ENCODE measurements at places on chromosomes 5 and 9. TPM values are rescaled to one million over a fixed set of nuclear protein-coding genes. Genes with fewer than 3 reads are reported as not detected.
A peak's percentile ranks its signal among the peaks of the same experiment; 100 is the strongest.

- no peaks in the 10 kb centered on the region for H3K4me1 ChIP-seq
- no peak for DNase-seq
- no peaks in the 10 kb centered on the region for H3K27me3 ChIP-seq
Observed at GRCh38 chr5:20536341-20536740, 548.3 kb upstream of the CDH18 start.

- no peak overlapping the region for H3K4me3 ChIP-seq
- H3K4me1 ChIP-seq: no peaks in the 10 kb centered on the region
- no peaks in the 10 kb centered on the region for H3K36me3 ChIP-seq
Observed at GRCh38 chr9:82180711-82181110, 192.1 kb downstream of the SPATA31D1 start.

- no peaks in the 10 kb centered on the region for H3K4me1 ChIP-seq
- no peaks in the 10 kb centered on the region for H3K36me3 ChIP-seq
- no peaks in the 10 kb centered on the region for H3K27me3 ChIP-seq
- no peak for DNase-seq
- no peak overlapping the region for H3K4me3 ChIP-seq
Observed at GRCh38 chr9:114221706-114222465, 66.5 kb downstream of the COL27A1 start.

Gene CCL28
- 18.8 TPM for total RNA-seq

- no peak for DNase-seq
- H3K36me3 ChIP-seq: no peaks in the 10 kb centered on the region
- H3K27me3 ChIP-seq: peaks cover 3% of the 10 kb centered on the region
- peaks cover 7% of the 10 kb centered on the region for H3K4me1 ChIP-seq
- no peak overlapping the region for H3K4me3 ChIP-seq
Observed at GRCh38 chr5:80054682-80055081, 19.5 kb downstream of the THBS4 start.

DNA sequence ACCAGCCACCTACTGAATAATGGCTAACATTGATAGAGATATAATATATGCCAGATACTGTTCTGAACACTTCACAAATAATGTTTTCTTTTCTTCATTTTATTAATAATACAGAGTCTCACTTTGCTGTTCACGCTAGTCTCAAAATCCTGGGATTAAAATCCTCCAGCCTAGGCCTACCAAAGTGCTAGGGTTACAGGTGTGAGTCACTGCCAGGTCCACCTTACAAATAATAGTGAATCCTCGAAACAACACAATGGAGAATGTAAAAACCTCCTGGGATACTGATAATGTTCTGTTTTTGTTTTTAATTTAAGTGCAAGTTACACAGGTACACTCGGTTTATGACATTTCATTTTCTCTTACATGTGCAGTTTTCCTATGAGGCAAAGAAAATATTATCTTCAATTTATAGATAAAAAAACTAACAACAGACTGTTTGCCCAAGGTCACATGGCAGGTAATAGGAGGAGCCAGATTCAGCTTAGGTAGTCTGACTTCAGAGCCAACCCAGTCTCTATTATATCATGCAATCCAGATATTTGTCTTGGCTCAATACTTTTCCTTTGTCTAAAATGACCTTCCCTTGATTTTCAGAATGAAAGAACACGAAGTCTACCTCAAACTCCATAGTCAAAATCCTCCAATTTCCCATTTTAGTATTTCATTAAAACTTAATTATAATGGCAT lies 7.8 kb downstream of the ZFR start:
- no peaks in the 10 kb centered on the region for H3K27me3 ChIP-seq
- H3K4me1 ChIP-seq: peaks cover 6% of the 10 kb centered on the region
- H3K4me3 ChIP-seq: no peak overlapping the region
- peaks cover 23% of the 10 kb centered on the region for H3K36me3 ChIP-seq
- no peak for DNase-seq

- no peak for DNase-seq
- no peaks in the 10 kb centered on the region for H3K36me3 ChIP-seq
- H3K4me1 ChIP-seq: no peaks in the 10 kb centered on the region
- no peaks in the 10 kb centered on the region for H3K27me3 ChIP-seq
- no peak overlapping the region for H3K4me3 ChIP-seq
- H3K27ac ChIP-seq: no peak overlapping the region
Observed at GRCh38 chr5:112106878-112107277, 312.2 kb downstream of the EPB41L4A start.

Gene TMEM174
- total RNA-seq: not detected

DNA sequence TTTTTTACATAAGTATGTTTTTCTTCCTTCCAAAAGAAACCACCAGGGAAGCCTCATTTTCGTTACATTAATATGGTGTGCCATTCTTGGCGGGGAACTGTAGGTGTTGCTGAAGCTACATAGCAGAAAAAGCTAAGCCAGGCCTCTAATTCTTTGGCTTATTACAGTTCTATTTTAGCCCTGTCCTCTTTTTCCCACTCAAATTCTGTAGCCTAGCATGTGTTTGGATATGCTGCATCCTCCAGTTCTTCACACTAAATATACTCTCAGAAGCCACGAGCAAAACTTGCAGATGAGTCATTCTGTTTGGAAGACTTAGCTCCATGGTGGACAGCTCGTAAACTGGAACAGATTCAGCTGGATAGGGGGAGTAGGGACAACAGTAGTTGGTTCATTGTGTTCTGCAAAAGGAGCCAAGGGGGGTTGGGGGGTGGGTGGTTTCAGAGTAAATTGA lies 369.4 kb downstream of the TMEM161B start:
- H3K36me3 ChIP-seq: no peaks in the 10 kb centered on the region
- H3K4me3 ChIP-seq: no peak overlapping the region
- H3K27ac ChIP-seq: no peak overlapping the region
- H3K4me1 ChIP-seq: no peaks in the 10 kb centered on the region

DNA sequence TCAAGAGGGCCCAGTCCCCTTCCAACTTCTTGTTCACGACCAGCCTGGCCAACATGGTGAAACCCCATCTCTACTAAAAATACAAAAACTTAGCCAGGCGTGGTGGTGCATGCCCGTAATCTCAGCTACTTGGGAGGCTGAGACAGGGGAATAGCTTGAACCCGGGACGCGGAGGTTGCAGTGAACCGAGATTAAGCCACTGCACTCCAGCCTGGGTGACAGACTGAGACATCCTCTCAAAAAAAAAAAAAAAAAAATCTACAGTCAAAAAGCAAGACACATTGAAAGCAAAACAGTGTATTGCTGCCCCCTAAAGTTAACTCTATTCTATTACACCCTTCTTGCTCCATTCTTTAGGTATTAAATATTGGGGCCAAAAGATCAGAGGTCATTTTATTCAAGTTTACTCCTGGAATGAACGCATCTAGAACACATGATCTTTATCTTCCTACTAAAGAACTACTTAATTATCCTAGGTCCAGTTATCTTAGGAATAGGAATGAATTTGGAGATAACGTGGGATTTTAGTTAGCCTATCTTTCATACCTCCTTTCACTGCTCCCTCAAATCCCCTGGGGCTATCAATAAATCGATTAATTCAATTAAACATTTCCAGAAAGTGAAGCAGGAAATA lies 2.4 kb downstream of the ATG12 start:
- H3K4me1 ChIP-seq: peaks cover 34% of the 10 kb centered on the region
- peak; percentile 91 for DNase-seq
- peaks cover 49% of the 10 kb centered on the region for H3K36me3 ChIP-seq

Gene PCDHA11
- not detected for total RNA-seq

Gene PRKACG
- total RNA-seq: not detected

DNA sequence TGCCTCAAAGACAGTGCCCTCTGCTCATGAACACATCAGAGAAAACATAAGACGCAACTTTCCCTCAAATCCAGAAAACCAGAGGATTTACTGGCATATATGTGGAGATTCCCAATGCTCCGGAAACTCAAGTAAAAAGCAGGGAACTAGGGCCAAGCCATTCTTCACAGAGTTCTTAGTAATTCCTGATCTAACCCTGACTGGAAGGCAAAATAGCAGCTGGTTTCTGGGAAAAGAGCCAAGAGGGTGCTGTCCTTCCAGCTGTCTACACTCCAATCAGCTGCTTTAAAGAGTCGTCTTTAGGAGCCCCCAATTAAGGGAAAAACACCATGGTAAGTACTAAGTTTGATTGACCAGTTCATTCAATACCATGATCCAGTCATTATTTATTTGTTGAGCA lies 49.6 kb downstream of the GNA14 start:
- no peak overlapping the region for H3K4me3 ChIP-seq
- no peaks in the 10 kb centered on the region for H3K36me3 ChIP-seq
- H3K27me3 ChIP-seq: no peaks in the 10 kb centered on the region
- no peak overlapping the region for H3K27ac ChIP-seq
- DNase-seq: no peak

DNA sequence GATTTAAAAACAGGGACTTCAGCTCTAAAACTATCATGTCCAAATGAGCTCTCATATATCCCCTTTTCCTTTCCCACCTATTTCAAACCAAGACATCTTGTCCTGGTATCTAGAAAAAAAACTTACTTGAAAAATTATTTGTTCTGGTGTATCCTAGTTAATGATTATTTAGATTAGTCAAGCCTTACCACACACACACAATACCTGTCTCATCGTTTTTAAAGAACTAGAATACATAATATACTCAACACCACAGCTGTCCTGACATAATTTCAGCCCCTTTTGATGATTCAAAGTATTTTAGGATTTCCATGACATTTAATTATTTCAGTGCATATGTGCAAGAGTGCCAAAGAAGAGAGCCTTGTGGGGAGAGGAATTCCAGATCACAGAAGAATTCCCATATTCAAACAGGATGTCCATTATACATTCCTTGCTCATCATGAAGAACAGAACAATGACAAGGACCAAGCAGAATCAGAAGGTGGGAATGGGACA lies 233.7 kb downstream of the SMARCA2 start:
- no peak overlapping the region for H3K4me3 ChIP-seq
- H3K27me3 ChIP-seq: no peaks in the 10 kb centered on the region
- H3K36me3 ChIP-seq: peaks cover 31% of the 10 kb centered on the region
- no peak for DNase-seq
- H3K27ac ChIP-seq: peak overlapping the region; percentile 55
- peaks cover 53% of the 10 kb centered on the region for H3K4me1 ChIP-seq

DNA sequence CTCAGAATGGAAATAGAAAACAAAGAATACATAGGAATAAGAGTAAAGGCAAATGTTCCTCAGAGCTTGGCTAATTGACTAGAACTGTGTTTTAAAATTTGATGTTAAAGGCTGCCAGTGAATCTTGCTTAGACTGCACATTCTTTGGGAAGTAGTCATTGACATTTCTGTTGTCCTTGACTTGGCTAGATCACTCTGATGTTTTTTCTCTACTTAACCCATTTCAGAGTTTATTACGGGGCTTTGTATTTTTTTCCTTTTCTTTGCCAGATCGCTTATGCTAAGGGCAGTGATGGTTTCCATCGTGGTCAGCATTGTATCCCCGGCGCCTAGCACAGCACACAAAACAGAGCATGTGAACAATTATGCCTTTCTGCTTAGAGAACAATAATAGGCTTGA lies 1126.7 kb upstream of the CDH9 start:
- no peak overlapping the region for H3K27ac ChIP-seq
- no peaks in the 10 kb centered on the region for H3K27me3 ChIP-seq
- no peak for DNase-seq
- no peak overlapping the region for H3K4me3 ChIP-seq
- no peaks in the 10 kb centered on the region for H3K36me3 ChIP-seq

Gene PRR16
- not detected for total RNA-seq

DNA sequence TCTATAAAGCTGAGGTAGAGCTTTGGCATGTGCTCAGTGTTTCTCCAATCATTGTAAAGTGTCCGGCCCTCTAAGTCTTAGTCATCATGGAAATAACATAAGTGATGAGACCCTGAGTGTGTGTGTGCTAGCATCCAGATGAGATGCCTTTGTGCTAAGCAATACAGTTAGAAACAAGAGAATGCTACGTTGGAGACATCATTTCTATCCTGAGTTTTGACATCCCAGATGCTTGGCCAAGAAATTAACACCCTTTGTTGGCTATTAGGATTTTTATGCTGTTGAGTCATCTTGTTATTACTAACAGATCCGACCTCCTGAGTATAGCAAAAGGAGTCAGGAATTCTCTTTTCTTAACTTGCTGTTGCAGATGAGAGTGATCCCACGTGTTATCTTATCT lies 508.0 kb downstream of the GADD45G start:
- no peak overlapping the region for H3K4me3 ChIP-seq
- no peaks in the 10 kb centered on the region for H3K4me1 ChIP-seq
- H3K27ac ChIP-seq: no peak overlapping the region

- H3K36me3 ChIP-seq: no peaks in the 10 kb centered on the region
- no peak overlapping the region for H3K27ac ChIP-seq
- no peak for DNase-seq
- H3K4me3 ChIP-seq: no peak overlapping the region
- H3K4me1 ChIP-seq: no peaks in the 10 kb centered on the region
Observed at GRCh38 chr5:107948377-107948776, 277.6 kb upstream of the EFNA5 start.

DNA sequence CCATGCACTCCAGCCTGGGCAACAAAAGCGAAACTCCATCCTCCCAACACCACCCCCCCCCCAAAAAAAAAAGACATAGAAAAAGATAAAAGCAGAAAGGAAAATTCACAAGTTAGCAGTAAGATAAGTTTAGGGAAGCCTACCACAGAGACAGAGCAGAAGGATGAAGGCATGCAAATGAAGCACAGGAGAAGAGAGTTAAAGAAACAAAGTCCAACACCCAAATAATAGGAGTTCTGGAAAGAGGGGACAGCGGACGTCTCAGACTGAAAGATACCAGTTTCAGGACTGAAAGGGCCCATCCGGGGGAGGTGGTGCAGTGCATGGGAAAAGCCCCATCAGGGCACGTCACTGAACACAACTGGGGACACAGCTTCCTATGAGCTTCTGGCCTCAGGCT lies 54.3 kb downstream of the OTULIN start:
- H3K4me1 ChIP-seq: no peaks in the 10 kb centered on the region
- DNase-seq: no peak
- H3K4me3 ChIP-seq: no peak overlapping the region
- no peaks in the 10 kb centered on the region for H3K27me3 ChIP-seq

Gene DEPDC1B
- 22.7 TPM for total RNA-seq
